Fibroblast of upper back skin (primary cell): ENCODE measurements at places on chromosomes 3 and 15.

GRCh38 chr3:124928333-124929202 is 6.0 kb downstream of the MUC13 start:
- DNase-seq, result peak; percentile 72

- DNase-seq, result no peak
These were observed 74.3 kb upstream of the SCN5A start for GRCh38 chr3:38723569-38724391.

DNA sequence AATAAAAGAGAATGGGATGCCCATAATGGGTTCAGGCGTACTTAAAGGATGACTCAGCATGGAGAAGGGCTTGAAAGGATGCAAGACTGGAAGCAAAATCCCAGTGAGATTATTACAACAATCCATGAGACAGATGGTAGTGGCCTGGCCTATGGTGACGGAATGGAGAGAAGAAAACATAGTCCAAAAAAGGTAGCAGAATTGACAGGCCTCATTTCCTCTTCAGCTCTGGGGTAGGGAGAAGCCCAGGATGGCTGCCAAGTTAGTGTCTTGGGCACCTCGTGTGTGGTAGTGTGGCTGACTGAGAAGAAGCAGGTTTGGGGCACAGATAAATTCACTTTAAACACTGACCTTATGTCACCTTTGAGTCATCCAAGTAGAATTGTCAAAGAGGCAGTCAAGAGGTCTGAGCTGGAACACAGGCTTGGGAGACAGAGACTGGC is 18.1 kb downstream of the MB21D2 start:
- peak; percentile 91 for DNase-seq

GRCh38 chr3:50610992-50611463 is 546 bp downstream of the CISH start:
- no peak for DNase-seq

- DNase-seq, result peak; percentile 5
These were observed 443.1 kb upstream of the THRB start for GRCh38 chr3:24937780-24938179.

DNA sequence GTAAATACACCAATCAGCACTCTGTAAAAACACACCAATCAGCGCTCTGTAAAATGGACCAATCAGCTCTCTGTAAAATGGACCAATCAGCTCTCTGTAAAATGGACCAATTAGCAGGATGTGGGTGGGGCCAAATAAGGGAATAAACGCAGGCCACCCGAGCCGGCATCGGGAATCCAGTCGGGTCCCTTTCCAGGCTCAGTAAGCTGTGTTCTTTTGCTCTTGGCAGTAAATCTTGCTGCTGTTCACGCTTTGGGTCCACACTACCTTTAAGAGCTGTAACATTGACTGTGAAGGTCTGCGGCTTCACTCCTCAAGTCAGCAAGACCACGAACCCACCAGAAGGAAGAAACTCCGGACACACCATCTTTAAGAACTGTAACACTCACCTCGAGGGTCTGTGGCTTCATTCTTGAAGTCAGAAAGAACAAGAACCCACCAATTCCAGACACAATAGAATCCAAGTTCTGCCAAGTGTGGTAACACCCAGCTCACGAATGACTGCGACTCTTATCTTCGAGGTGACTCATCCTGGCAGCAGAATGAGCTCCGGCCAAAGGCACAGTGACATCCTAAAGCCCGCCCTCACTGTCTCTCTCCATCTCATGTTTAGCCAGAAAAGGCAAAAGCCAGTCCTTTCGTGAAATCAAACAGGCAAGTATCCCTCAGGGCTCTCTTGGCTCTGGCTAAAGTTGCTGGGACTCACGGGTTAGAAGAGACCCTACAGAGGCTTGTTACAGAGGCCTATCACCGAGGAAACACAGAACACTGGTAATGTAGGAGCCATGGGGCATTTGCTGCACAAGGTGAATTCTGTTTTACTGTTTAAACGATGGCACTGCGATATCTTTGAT is 155.2 kb downstream of the FAM43A start:
- DNase-seq, result peak; percentile 20

DNA sequence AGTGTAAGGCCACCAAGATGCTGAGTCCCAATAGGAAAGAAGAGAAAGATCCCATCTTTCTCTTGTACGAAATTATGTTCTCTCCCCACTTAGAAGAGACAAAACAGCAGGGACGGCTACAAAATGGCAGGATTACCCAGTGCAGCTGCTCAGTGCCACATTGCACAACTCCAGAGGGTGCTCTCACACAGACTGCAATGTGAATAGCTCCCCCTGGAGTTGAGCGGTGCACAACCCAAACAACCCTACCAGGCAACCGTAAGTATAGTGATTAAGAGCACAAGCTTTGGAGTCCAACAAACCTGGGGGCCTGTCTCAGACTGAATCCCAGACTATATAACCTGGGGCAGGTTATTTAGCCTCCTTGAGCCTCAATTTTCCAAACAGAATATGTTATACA is 3.1 kb upstream of the BHLHE40 start:
- peak; percentile 73 for DNase-seq

DNA sequence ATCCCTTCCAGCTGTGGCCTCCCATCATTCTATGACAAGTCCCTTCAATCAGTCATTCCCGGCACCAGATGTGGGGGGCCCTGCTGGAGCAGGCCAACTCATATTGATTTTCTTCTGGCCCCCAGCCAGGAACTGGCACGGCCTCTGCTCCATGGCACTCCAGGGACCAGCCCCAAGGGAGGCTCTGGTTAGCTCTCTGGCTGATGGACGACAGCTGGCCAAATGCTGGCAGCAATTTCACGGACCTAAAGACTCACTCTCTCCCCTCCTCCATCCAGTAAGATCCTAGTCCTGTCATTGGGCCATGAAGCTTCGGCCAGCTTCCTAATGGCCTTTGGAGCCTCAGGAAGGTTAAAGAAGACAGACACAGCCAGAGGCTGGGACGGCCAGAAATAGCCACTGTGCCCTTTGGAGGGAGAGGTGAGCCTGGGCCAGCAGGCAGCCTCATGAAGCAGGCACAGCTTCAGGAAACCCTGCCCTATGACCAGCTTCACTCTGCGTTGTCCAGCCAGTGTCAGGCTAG is 131.0 kb downstream of the MEX3B start:
- peak; percentile 20 for DNase-seq

- DNase-seq, result no peak
These were observed 54.5 kb downstream of the PLXNA1 start for GRCh38 chr3:127037418-127037841.

DNA sequence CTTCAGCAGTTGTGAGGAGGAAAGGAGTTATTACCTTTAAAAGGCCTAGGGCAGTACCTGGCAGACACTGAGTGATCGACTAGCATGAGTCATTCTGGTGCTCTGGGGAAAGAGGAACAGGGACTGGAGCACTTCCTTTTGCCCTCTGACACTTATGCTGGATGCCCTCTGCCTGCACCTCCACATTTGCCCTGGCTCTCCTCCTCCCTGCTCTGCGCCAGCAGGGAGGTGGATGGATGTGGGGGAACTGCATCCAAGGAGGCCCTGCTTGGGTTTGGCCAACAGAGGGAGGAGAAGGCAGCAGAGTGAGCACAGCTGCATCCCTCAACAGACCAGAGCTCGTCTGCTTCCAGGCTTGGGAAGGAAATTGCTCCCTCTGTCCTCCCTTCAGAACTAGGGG is 75.0 kb downstream of the SEMA5B start:
- no peak for DNase-seq

GRCh38 chr15:40436892-40437751 is 3.6 kb upstream of the BAHD1 start:
- DNase-seq, result no peak
